ENCODE measurements at places on chromosomes 3 and 15. TPM values are rescaled to one million over a fixed set of nuclear protein-coding genes. Genes with fewer than 3 reads are reported as not detected.

- DNase-seq = peak; percentile 84
These were observed 23.0 kb upstream of the CLDN1 start for GRCh38 chr3:190345027-190345821.

GRCh38 chr15:70280781-70281180 is 183.1 kb upstream of the TLE3 start:
- no peak for DNase-seq

DNA sequence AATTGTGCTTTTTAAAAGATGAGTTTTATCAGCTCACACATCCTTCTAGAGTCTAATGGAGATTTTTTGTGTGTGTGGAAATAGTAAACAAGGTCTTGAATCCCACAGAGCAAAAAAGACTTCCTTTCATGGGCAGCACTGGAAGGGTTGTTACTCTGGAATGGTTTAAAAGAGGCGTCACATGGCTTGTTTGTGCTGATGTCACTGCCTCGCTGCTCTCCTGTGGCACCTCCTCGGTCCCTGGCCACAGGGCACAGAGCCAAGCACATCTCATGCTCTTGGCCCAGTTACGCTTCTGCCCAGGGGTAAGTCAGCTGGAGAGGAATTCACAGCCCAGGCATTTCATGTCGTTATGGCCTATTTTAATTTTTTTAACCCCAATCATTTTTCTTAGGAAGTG is 53.2 kb downstream of the PGPEP1L start:
- peak; percentile 73 for DNase-seq

DNA sequence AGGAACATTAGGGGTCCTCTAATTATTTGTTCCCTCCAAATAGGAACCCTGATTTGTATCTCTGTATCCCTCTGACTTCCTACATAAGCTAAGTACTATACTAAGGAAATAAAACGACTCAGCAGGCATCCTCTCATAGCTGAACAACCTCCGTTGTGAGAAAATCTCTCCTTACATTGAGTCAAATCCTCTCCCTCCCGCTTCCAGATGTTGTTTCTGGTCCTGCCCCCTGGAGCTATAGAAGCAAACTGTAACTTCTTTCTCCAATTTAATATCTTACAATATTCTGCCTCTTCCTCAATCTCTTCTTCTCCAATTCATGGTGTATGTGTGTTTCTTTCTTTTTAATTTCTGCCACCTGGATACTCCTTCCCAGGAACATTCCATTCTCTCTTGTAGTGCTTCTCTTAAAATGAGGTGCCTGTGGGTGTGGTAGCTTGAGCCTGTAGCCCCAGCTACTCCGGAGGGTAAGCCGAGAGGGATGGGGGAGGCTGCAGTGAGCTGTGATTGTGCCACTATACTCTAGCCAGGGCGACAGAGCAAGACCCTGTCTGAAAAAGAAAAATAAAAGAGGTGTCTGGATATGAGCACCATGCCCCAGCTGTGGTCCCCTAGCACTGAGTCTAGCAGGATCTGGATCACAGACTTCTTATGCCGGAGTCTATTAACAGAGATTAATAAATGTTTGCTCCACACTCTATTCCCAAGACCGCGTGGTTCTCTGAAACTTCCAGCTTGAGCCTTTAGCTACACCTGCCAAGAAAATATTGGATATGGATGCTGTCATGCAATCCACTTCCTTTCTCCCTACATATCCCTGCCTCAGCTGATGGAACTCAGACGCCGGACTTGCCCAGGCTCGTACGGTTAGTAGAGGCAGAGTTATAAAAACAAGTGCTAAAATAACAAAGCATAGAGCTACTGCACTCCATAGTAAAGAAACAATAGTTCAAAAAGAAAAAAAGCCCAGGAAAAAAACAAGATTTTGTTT is 42.9 kb upstream of the NEO1 start:
- DNase-seq = no peak

- peak; percentile 52 for DNase-seq
These were observed 1.5 kb downstream of the ATP1B3 start for GRCh38 chr3:141877911-141878310.

- no peak for DNase-seq
These were observed 41.9 kb upstream of the SLC41A3 start for GRCh38 chr3:126125781-126126251.

The SRP14 gene
- total RNA-seq = 238 TPM

The GADL1 gene
- 0.06 TPM for total RNA-seq
